GM23248 (cell line): ENCODE measurements at places on chromosomes 1 and 21.

DNA sequence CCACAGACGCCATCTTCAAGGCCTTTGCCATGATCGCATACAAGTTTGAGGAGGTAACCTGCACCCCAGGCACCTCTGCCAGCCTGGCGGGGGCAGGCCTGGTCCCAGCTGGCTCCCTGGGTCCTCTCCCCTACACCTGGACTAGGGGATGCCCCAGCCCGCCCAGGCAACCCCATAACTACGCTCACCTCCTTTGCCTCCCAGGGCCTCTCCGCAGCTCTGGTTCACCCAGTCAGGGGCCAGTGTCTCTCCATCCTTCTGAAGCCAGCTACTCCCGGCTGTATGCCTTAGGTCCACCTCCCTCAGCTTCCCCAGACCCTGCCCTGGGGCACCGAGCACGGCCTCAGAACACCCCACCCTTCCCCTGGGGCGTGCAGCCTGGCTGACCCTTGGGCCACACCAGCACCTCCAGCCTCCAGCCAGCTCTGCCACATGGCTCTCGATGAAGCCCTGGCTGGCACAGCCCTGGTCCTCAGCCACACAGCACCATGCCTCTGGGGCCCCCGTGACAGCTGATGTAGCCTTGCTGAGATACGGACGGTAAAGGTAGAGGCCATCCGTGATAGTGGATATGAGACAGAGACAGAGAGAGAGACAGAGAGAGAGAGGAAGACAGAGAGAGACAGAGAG is 80.4 kb upstream of the COL6A1 start:
- DNase-seq = no peak

- no peak for DNase-seq
Observed at GRCh38 chr1:235571482-235571881, 67.2 kb upstream of the B3GALNT2 start.

DNA sequence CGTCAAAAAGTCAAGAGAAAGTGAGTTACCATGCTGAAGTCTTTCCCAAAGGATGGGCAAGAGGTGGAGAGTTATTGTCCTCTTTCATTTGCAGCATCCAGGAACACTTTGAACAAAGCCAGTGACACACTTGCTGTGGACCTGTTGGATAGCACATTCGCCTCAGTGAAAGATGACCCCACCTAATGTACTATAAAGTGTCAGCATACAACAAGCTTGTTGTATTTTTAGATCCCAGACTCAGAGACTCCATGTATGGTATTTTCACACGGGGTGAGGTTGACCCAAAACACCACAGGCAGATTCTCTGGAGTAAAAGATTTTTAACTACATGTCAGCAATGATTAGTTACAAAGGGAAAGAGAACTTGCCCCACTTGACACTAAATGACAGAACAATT is 273.8 kb downstream of the PTBP2 start:
- no peak for DNase-seq

DNA sequence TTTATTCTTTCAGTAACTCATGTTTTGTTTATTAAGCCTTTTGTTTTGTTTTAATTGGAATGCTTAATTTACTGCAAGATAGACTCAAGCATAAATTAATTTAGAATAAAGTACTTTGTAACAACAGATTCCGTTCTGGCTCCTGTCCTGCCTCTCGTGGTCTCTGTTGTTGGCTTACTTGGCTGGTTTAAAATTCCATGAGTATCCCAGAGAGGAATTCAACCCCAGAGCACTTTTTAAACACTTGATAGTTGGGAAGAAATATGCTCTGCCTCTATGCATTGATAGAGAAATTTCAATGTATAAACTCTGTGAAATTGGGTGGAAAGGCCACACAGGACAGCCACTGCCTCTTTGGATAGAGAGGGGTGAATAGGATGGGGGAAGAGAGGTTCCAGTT is 89.7 kb downstream of the ATP5PO start:
- DNase-seq = peak; percentile 72

DNA sequence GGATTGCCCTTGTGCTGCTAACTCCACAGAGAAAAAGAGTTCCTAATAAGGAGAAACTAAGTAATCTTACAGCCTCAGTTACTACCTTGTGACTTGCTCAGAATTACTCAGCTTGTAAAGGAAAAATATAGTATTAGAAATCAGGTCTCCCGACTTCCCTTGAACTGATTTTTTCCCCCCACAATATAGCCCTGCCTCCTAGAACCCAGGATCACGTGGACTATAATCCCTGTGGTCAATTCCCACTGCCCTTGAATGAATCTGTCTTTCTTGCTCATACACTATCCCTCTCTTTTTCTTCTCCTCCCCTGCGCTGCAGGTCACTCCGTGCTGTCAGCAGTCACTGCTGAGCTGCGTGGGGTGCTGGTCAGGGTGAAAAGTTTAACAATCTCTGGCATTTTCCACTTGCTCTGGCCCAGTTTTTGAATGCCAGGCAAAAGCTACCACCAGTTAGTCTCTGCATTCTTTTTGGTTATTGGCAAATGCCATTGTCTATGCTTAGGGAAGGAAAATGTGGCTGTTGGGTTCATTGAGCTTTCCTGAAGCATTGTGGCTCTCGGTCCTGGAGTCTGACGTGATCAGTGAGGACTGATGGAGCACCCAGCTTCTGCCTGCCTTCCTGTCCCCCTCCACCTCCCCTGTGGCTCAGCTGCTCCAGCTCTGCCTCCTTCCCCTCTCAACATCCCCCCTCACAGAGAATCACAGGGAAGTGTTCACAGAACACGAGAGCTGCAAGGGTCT is 1.9 kb upstream of the MYOC start:
- peak; percentile 50 for DNase-seq

DNA sequence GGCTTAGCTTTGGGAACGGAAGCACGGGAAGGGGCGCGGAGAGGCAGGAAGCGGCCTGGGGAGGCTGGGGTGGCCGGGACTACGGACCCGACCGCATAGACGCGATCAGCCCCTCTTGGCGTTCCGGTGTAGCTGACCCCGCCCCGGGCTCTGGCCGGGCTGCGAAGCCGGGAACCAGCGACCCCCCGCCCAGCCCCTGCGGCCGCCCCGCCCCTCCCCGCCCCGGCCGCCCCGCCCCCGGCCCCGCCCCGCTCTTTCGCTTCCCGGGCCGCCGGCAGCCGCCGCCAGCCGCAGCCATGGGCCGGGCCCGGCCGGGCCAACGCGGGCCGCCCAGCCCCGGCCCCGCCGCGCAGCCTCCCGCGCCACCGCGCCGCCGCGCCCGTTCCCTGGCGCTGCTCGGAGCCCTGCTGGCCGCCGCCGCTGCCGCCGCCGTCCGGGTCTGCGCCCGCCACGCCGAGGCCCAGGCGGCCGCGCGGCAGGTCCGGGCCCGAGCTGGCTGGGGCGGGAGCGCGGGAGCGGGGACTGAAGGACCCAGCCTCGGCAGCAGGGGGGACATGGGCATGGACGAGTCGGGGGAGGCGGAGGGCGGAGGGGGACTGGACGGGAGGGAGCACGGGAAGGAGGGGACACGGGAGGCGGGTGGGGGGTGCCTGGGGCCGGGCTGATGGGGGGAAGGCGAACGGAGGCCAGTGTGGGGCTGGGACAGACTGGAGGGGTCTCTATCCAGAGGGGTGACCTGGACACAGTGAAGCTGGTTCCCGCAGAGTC is at the start of gene SELENON:
Gene SELENON, plus strand, starts transcription at position 259 of the 768 bp plus-strand sequence. Its CDS starts 38 bp downstream, at position 297.
- peak; percentile 66 for DNase-seq

DNA sequence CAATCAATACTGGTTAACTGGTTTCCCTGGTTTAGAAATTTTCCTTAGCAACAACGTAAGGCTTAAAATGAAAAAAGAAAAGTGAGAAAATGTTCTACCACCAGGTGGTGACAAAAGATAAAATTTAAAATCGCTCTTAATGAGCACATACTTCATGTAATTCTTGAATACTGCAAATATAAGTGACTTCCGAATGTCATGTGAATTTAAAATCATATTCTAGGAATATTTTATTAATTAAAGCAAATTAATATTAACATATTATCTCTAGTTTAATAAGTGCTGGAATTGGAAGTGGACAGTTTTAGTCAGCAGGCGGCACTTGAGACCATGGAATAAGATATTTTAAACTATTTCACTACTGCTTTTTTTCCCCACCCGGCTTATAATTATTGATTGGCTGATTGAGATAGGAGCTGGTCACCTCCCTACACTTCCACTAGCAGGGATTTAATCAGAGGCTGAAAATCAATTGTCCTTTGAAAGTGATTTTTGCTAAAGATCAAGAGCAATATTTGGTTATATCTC is 5.0 kb upstream of the ADAMTS1 start:
- peak; percentile 60 for DNase-seq

DNA sequence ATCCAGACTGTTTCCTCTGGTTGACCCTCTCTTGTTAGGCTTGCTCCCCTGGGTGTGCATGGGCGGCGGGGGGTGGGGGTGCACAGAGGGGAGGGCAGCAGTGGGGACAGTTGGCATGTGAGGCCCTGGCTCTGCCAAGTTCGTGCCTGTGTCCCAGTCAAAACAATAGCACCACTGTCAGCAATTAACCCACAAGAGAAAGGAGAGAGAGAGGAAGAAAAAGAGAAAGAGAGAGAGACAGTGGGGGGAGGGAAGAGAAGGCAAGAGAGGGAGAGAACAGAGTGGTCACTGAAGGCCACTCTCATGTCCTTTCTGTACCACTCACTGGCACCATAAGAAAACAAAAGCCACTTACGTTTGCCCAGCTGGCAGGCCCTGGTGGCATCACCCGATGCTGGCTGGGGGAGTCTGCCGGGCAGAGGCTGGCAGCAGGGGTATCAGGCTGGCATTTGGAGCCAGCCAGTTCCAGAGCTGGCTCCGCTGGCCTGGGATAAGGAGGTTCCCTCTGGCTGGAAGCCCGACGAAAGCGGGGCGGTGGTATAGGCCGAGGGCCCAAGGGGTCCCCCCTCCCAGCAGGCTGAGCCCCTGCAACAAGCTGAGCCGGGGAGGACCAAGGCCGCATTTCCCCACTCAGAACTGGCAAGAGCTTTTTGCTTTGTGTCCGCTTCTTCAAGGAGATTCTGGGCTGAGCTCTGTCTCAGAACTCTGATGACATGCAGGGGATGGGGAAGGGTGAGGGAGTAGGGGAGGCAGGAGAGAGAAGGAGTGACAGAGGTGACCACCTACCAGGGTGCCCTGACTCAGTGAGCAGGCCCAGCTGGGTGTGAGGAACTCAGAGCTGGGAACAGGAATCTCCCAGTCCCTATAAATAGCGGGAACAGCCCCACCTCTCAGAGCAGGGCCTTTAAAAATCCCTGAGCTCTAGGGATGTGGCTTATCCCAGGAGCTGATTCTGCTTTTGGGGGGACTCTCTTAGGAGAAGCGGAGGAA is 27.9 kb downstream of the PIK3C2B start:
- DNase-seq = no peak

DNA sequence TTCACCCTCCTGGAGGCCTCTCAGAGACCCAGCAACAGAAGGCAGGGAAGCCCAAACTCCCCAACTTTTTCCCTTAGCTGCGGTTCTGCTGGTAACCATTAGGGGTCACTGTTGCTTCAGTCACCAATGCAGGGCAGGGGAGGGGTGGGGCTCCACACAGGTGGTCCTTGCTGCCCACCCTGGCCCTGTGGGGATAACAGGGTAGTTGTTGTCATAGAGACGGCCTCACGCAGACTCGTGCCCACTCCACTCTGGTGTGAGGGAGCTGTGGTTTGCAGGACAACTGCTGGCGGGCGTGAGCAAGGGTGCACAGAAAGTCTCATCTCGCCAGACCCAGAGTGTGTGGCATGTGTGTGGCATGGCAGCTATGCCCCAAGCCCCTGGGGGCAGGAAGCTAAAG is 19.9 kb downstream of the INSRR start:
- peak; percentile 34 for DNase-seq

GRCh38 chr1:107879927-107880326 is 85.1 kb downstream of the VAV3 start:
- DNase-seq = no peak

DNA sequence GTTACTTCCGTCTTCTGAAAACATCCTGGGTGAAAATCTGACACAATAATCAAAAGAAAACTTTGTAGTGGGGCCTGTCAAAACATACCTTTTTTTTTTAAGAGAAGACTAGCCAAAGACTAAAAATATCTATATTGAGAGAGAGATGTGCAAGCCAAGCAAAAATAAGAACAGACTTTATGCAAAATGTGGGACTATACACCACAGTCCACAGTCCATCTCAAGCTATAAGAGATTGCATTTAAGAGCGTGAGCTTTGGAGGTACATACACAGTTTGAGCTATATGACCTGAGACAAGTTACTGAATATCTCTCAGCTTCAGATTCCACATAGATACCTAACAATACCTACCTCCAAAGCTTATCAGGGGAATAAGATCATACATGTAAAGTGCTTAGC is 64.9 kb upstream of the DYNLT5 start:
- no peak for DNase-seq

GRCh38 chr1:236083650-236084385 is 18.9 kb upstream of the NID1 start:
- DNase-seq = peak; percentile 57

GRCh38 chr1:55124470-55124869 is 85.1 kb downstream of the PCSK9 start:
- no peak for DNase-seq

- peak; percentile 48 for DNase-seq
Observed at GRCh38 chr1:93675931-93676330, 5.7 kb downstream of the BCAR3 start.

DNA sequence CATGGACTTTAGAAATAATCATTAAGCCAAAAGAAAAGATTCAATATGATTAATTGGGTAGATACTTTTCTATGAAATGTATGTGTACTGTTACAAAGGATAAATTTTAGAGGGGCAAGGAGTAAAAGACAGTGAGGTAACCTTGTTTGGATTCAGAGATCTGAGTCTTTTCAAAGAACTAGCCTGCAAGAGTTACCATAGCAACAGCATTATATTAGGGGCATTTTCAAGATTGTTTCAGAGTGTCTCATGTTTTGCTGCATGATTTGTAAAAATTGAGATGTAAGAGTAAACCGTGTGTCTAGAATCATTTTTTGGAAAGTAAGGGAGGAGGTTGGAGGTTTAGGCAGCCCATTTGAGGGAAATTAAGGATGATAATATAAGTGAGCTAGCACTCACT is 70.6 kb upstream of the KIAA1614 start:
- DNase-seq = peak; percentile 83

DNA sequence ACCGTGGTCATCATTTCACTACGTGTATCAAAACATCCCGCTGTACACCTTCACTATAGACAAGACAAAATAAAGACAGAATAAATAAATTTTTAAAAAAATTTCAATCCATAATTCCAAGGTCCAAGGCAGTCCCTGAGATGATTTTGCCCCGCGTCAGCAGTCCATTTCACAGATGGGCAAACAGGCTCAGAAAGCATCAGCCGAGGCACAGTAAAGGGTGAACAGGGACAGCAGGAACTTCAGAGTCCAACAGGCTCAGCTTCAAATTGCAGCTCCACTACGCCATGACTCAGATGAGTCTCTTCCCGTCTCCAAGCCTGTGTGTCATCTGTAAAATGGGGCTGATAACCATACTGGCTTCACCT is 15.0 kb downstream of the MATN1 start:
- DNase-seq = peak; percentile 21

DNA sequence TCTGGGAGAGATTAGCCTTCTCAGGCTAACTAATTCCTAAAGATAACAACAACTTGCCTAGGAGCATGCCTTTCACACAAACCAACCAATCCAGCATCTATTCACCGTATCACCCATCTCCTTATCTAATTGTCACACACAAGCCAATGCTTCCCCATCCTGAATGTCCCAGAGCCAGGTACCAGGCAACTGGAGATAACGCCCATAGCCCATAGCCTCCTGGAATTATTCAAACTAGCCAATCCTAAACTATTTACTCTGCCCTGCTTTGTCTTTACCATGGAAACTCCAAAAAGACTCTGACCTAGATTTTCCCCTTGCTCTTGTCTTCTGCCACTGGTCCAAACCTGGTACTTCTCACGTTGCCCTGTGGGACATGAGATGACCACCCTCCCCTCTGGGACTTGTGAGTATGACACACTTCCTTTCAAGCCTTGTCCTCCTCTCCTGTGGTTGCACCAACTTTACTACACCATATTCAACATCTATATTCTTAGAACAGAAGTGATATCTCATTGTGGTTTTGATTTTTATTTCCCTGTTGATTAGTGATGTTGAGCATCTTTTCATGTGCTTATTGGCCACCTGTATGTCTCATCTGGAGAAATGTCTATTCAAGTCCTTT is 8.8 kb upstream of the ATG4C start:
- no peak for DNase-seq
